ENCODE measurements at places on chromosomes 7 and 10.
A peak's percentile ranks its signal among the peaks of the same experiment; 100 is the strongest.

DNA sequence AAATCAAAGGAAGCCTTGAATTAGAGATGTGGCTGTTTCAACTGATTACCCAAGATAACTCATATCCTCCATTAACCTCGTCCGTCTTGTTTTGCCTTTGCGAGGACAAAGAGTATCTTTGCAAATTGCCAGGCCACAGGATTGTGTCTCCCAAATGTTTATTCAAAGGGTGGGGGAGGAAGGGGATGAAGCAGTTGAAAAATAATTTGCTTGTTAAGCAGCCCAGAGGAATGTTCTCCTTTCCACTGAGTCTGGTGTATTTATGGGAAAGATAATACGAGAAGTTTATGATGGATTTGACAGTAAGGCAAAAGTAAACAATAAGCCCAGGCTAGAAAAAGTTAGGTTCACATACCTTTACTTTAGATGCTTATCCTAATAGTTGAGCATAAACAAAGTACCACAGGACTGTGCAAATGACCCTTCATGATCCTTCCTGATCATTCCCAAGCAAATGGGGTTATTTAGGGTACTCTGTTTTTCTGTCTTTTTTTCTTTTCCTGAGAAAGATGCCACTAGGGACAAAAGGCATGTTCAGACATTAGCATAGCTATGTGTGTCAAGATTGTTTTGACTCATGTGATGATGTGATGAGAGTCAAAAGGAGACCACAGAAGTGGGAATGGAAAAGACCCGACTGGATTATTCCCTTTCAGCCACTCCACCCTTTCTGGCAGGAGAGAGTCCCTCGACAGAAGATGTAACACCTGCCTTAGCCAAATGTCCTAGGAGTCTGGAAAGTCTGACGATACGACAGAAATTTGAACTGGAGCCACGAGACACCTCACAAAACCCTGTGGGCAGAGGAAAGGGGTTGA is 243.0 kb upstream of the GLI3 start:
- DNase-seq = no peak

DNA sequence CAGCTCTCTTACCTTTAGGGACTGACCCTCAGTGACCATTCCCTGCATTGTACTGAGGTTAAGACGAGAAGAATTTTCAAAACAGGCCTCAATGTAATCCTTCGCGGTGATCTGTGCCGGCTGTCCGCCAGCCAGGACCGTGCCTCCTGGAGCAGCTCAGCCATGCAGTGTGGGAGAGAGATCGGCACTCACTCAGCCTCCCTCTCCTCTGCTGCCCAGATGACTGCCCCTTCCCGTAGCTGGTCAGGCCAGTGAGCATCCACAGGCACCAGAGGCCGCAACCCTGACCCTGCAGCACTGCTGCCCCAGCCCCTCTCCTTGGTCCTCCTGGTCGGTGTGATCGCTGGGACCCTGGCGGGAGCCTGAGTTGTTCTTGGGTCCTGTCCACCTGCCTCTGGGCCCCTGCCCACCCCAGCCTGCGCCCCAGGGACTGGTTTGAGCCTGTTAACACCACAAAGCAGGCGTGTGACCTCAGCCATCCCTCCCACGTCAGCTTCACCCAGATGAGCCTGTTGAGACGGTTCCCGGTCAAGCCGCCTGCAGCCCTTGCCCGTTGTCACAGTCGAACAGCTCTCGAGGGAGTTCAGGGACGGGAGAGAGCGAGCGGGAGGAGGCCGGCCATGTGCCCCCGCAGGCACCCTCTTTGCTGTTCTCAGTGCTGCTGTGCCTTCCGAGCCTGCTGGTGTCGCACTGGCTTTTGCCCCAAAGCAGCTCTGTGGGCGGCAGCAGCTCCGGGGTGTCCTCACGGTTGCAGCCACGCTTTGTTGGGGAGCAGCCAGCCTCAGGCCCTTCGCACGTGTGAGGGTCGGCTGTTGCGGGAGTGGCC is 37.2 kb downstream of the NKX6-2 start:
- no peak for DNase-seq

- DNase-seq = no peak
Measured at GRCh38 chr7:135251496-135252391, 18.1 kb downstream of the STRA8 start.

- no peak for DNase-seq
Measured at GRCh38 chr7:42661312-42661711, 250.6 kb downstream of the C7orf25 start.

DNA sequence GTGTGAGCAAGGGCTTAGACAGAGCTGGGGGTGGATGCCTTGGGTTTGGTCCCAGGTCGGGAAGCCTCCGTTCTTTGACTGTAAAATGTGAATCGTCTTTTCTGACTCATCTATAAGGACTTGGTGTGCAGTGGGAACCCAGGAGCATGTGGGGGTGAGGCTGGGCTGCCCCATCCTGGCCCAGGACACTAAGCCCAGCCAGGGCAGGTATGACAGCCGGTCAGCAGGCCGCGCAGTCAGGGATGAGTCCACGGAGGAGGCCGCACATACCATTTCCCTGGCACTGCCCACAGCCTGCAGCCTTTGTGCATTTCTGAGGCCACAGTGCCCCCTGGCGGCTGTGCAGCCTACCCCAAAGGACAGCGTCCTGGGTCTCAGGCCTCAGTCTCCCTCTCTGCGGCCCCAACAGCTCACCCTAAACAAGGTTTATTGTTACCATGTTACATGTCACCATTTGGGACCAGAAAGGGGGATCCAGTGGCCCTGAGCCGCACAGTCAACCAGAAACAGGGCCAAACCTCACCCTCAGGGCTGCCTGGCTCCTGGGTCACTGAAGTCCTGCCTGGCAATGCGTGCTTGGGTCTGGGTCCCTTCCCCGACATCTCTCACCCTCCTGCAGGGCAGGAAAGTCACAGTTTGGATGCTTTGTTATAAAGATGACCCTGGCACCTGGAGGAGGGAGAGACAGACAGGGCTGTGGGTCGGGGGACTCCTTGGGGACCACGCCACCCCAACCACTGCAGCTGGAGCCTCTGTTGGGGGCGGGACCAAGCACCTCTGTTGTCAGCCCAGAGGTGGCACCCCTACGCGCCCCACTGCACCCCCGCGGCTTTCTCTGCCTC is 14.4 kb upstream of the SH2B2 start:
- peak; percentile 60 for DNase-seq

DNA sequence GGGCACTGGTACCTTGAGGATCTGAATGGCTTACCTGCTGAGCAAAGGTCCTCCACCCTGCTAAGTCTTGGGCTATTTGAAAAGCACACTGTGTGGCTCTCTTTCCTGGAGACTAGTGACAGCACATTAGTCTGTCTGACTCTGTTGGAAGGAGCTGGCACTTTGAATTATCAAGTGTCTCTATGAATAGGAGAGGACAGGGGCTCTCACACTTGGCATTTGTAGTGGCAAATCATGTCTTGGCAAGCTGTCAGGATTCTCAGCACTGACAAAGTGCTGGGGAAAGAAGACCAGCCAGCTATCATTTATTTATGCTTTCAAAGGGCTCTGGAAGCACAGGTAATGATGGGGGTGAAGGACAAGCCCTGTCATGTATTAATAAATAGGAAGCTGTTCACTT is 62.8 kb downstream of the MTPN start:
- no peak for DNase-seq

DNA sequence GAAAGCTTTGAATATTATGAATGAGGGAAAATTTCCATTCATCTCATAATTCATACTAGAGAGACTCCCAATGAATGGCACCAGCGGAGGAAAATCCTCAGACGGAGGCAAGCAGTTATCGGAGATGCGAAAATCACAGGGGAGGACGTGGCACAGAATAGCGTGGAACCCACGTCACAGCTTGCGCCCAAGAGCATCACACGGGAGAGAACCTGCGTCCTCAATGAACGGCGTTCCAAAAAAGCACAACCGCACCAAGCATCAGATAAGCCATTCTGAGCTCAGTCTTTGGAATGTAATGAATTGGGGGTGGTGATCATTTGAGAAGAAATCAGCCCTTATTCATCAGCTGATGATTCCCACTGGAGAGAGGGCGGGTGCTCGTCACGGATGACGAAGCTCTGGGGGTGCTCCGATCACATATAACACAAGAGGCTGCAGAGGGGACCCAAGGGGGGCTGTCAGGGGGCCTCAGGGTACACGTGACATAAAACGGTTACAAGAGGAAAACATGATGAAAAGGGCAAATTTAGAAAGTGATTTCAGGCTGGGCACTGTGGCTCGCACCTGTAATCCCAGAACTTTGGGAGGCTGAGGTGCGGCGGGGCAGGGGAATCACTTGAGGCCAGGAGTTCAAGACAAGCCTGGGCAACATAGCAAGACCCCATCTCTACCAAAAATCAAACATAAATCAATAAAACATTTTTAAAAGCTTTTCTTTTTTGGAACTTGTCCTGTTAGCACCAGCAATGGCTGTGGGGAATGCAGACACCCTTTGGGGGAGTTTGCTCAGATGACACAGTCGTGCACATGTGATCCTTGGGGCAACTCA is 33.8 kb upstream of the FIS1 start:
- no peak for DNase-seq

- no peak for DNase-seq
Measured at GRCh38 chr10:89954787-89955566, 253.6 kb downstream of the KIF20B start.

DNA sequence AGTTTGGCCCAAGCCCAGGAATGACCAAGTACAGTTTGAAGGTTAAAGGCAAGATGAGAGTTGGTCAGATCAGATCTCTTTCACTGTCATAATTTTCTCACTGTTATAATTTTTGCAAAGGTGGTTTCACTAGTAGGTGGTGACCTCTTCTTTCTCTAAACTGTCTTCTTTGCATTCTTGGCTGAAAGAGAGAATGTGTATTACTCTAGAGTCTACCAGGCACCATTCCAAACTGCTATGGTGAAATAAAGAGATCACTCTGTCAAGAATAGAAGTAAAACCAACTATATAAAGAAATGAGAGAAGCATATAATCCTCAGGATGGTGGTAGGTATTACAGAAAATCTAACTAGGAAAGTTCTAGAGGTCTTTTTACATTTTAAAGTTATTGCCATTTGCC is 72.7 kb downstream of the DYNC1I1 start:
- no peak for DNase-seq

DNA sequence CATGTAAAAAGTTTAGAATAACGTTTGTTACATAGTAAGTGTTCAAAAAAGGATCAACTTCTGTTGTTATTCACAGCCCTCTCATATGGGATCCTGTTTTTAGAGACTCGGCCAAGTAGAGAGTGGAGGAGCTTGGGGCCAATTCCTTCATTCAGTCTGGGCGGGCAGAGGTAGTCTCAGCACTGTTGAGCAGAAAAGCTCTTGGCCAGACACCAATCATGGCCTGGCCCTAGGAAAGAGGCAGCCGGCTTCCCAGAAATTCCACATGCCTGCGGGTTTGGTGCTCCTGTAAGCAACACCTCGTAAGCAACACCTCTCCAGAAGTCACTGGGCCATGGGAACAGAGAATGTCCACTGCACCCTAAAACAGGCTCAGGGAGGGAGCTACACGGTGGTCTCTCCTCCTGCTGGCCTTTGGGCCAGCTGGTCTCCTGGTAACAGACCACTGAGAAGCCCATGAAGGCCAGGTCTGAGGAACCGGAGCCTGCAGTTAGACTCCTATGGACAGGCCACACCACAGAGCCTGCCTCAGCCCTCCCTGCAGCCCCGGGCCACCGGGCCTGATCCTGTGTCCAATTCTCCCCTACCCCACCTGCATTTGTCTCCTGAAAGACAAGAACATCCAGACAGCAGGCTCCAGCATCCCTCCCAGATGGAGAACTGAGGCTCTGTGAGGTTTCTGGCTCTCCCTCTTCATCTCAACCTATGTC is 149.1 kb downstream of the GRID1 start:
- no peak for DNase-seq

GRCh38 chr10:49649294-49649693 is 30.2 kb upstream of the C10orf53 start:
- DNase-seq = no peak

GRCh38 chr10:71757399-71757922 is 15.9 kb downstream of the VSIR start:
- DNase-seq = no peak
